ENCODE measurements at places on chromosomes 1 and 21.

DNA sequence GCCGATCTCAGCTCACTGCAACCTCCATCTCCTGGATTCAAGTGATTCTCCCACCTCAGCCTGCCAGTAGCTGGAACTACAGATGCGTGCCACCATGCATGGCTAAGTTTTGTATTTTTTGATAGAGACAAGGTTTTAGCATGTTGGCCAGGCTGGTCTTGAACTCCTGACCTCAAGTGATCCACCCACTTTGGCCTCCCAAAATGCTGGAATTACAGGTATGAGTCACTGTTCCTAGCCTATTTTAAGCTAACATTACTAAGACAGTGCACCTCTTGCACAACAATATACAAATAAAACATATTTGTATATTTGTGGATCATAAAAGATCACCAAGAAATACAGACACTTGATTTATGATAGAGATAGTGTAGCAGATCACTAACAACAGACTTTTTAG lies 139.1 kb downstream of the DUSP10 start:
- no peak for DNase-seq

GRCh38 chr1:201649761-201650622 lies 111.1 kb downstream of the NAV1 start:
- no peak for DNase-seq

GRCh38 chr1:93448983-93449804 lies 1.3 kb downstream of the FNBP1L start:
- DNase-seq: no peak

DNA sequence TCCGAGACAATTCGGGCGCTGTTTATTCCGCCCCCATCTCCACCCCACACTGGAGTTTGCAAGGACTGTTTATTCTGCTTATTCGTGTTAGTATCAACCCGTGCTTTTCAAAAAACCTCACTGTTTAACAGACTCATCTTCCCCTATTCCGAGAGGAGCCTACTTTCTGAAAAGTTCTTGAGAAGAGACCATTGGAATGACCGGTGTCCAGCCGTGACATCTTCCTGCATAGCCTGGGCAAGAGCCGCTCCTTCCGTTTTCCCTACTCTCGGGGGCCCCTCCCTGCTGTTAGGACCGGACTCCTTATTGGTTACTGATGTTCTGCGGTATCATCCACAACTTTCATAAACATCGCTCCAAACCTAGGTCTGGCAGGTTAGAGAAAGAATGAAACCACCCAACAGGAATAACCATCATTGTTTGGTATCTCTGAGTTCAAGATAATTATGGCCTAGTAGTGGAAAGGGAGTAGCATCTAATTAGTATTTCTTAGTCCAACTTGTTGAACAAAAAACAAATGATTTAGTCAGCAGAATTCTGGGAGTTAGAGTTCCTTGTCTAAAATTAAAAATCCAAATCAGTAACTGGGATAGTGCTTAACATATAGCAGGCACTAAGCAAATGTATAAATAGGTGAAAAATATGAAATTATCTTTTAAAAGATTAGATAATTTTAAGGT lies 837 bp downstream of the STXBP3 start:
- peak; percentile 40 for DNase-seq

DNA sequence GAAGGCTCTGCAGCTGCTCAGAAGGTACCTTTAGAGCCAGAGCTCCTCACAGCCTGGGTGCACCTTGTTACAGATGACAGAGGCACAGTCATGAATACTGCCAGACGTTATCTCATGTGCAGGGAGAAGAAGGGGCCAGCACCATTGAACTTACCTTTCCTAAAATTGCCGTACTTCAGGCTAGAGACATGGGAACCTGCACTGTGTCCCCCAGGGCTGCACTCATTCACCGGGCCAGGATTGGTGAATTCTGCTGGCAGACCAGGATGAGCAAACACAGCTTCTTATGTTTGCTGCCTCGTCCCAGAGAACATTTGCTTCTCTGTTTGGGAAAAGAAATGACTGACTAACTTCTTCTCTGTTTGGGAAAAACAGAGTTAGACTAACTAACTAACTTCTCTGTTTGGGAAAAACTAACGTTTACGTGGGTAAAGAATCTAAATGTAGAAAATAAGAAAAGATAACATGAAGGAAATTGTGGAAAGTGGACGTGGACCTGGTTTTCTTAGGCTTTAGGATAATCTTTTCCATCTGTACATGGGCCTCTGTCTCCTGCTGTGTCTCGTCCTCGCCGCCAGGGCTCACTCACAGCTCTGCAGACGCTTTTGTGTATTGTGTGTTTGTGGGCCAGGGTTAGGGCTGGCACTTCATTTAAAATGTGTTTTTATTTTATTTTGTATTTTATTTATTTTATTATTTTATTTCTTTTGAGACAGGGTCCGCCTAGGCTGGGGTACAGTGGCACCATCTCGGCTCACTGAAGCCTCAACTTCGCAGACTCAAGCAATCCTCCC lies 9.9 kb downstream of the OBSCN start:
- DNase-seq: no peak

GRCh38 chr1:15650433-15650832 lies 33.2 kb downstream of the DDI2 start:
- DNase-seq: no peak

GRCh38 chr1:14303011-14303410 lies 295.5 kb upstream of the KAZN start:
- no peak for DNase-seq

GRCh38 chr1:156948708-156949107 lies 28.3 kb downstream of the LRRC71 start:
- no peak for DNase-seq

DNA sequence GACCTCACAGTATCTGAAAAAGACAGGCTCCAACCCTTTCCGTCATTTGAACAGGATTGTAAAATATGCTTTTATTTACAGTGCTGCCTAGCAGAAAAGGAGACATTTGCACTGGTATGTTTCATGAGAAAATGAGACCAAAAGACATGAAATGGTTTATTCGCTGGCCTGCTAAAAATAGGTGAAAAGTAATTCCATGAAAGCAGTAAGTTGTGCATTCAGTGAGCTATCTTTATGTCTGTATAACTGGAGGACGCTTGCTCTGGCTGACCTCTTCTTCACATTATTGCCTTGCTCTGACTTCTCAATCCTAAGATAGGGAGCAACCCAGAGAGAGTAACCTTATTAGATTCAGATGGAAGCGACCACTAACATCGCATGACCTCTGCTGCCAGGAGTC lies 38.3 kb downstream of the ODF2L start:
- no peak for DNase-seq

- no peak for DNase-seq
These were observed 92.6 kb upstream of the VAV3 start for GRCh38 chr1:108057541-108057940.

GRCh38 chr1:81358151-81358550 lies 442.6 kb upstream of the ADGRL2 start:
- no peak for DNase-seq

GRCh38 chr1:168735974-168736373 lies 7.0 kb upstream of the DPT start:
- DNase-seq: no peak
